T-helper 17 cell (primary cell): ENCODE measurements at places on chromosomes 6 and 20.

DNA sequence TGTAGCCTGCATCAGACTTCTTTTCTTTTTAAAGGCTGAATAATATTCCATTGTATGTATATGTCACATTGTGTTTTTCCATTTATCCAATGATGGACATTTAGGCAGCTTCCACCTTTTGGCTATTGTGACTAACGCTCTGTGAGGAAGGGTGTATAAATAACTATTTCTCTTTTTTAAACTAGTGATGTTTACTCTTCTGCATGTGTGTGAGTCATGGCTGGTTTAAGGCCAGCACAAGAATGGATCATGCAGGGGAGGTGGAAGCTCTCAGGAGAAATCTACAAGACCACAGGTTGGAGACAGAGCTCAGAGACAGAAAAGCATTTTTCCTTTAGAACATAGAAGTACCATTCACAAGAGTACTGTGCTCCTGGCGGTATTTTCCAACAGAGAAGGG is 307.2 kb downstream of the SOX4 start:
- DNase-seq: no peak
- H3K4me3 ChIP-seq: no peak overlapping the region
- no peaks in the 10 kb centered on the region for H3K36me3 ChIP-seq

GRCh38 chr20:63255931-63256704 is 1.9 kb upstream of the NKAIN4 start:
- no peak overlapping the region for H3K4me3 ChIP-seq
- peaks cover 78% of the 10 kb centered on the region for H3K27me3 ChIP-seq
- peaks cover 4% of the 10 kb centered on the region for H3K36me3 ChIP-seq

- no peaks in the 10 kb centered on the region for H3K36me3 ChIP-seq
- no peak for DNase-seq
- H3K4me3 ChIP-seq: no peak overlapping the region
Measured at GRCh38 chr6:9537381-9537780, 877.5 kb downstream of the TFAP2A start.

DNA sequence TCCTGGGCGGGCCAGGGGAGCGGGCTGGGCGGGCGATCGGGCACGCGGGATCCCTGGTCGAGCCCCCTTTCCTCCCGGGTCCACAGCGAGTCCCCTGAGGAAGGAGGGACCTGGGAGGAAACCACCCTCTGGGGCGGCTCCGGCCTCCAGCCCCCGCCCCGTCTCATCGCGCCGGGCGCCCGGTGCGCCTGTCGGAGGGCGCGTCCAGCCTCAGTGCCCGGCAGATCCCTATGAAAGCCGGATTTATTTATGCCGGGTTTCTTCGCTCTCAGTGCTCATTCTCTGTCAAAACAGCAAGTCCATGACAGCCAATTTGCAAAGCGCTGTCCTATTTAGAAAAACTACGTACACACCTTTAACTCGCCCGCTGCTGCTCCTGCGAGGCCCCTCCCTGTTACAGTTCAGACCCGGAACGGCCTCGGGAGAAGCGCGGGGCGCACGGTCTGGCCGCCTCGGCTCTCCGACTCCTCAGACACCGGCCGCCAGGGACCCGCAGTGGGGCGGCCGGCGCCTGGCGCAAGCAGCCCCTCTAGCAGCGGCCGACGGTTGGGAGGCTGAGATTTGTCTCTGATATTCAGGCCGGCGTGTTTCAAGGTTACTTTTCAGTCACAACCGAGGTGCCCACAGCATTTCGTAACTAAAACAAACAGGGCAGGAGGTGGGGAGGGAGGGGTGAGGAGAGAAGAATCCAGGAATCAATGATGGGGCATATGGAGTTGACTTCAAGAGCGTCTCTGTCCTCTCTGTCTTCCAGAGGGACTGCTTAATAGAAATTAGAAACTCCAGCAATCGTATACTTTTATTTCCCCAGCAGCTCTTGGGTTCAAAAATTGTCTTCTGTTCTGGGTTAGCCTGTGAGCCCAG is 782 bp upstream of the FOXA2 start:
- H3K4me1 ChIP-seq: no peaks in the 10 kb centered on the region
- peaks cover 42% of the 10 kb centered on the region for H3K27me3 ChIP-seq
- H3K27ac ChIP-seq: no peak overlapping the region
- no peaks in the 10 kb centered on the region for H3K36me3 ChIP-seq
- H3K4me3 ChIP-seq: no peak overlapping the region
- DNase-seq: no peak

- H3K27ac ChIP-seq: no peak overlapping the region
- H3K4me1 ChIP-seq: peaks cover 7% of the 10 kb centered on the region
- DNase-seq: no peak
- H3K4me3 ChIP-seq: no peak overlapping the region
- H3K36me3 ChIP-seq: peaks cover 3% of the 10 kb centered on the region
Measured at GRCh38 chr6:87396595-87397392, 11.0 kb upstream of the CFAP206 start.

- peaks cover 42% of the 10 kb centered on the region for H3K27me3 ChIP-seq
- no peaks in the 10 kb centered on the region for H3K4me1 ChIP-seq
- no peak overlapping the region for H3K4me3 ChIP-seq
- no peak for DNase-seq
- H3K36me3 ChIP-seq: no peaks in the 10 kb centered on the region
Measured at GRCh38 chr6:3585320-3585935, 128.6 kb upstream of the SLC22A23 start.

GRCh38 chr6:150713931-150714330 is 114.2 kb downstream of the PLEKHG1 start:
- peaks cover 4% of the 10 kb centered on the region for H3K4me1 ChIP-seq
- H3K27me3 ChIP-seq: no peaks in the 10 kb centered on the region
- DNase-seq: no peak
- no peaks in the 10 kb centered on the region for H3K36me3 ChIP-seq

GRCh38 chr6:14277405-14277930 is 159.9 kb downstream of the CD83 start:
- no peak for DNase-seq
- peak overlapping the region; percentile 88 for H3K27ac ChIP-seq
- peaks cover 42% of the 10 kb centered on the region for H3K4me1 ChIP-seq
- H3K27me3 ChIP-seq: no peaks in the 10 kb centered on the region
- peaks cover 2% of the 10 kb centered on the region for H3K36me3 ChIP-seq
